ENCODE measurements at places on chromosomes 7 and 10. TPM values are rescaled to one million over a fixed set of nuclear protein-coding genes. Genes with fewer than 3 reads are reported as not detected.

SPRN gene
- 0.05 TPM for total RNA-seq

GBX1 gene
- total RNA-seq, result not detected

NPFFR1 gene
- not detected for total RNA-seq

SEMA3C gene
- not detected for total RNA-seq

MCM10 gene
- total RNA-seq, result 12.2 TPM

ASZ1 gene
- not detected for total RNA-seq
